ENCODE measurements at places on chromosomes 12 and 14.

DNA sequence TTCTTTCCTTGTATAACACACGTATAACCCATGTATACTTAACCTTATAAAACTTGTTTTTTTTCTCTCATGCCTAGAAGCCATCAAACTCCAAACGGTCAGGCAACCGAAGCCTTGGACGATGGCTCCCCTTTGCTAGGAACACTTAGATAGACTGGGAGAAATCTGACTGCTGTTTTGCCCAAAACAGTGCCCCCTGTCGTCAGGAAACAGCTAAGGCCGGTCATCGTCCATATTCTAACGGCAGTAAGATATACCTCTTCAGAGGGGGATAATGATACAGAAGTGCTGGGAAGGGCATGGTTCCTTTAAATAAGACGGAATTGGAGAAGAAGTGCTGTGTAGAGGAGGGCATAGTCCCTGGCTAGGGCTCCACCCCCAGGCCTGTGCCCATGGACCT, 130.5 kb downstream of the SLC41A2 start:
- DNase-seq, result no peak

GRCh38 chr14:24774187-24774915, 140.4 kb upstream of the GZMB start:
- no peak for DNase-seq

DNA sequence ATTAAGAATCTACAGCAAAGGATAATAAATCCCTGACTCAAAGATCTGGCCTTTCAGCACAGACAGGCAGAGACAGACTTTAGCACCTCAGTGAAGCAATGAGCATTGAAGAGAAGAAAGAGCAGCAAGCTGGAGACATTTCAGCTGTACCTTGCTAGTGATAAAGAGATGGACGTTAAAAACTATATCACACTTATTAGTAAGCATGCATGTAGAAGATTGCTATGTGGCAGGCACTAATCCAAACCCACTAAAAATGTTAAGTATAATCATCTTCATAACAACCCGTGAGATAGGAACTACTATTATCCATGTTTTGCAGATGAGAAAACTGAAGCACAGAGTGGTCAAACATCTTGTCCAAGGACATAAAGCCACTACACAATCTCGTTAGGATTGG, 1538.3 kb upstream of the FLRT2 start:
- no peak for DNase-seq

GRCh38 chr14:102474934-102475333, 34.6 kb downstream of the ANKRD9 start:
- DNase-seq, result no peak

DNA sequence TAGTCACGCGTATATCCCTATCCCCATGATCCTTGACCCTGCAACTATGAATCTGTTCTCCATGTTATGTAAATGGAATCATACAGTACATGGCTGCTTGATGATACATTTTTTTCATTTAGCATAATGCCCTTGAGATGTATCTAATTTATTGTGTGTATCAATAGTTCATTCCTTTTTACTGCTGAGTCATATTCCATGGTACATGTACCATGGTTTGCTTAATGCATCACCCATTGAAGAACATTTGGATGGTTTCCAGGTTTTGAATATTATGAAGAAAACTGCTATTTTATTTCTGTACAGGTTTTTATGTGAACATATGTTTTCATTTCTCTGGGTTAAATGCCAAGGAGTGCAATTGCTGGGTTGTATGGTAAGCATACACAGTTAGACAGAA, 4.0 kb upstream of the RNASE10 start:
- DNase-seq, result no peak

GRCh38 chr12:14956024-14956891, 5.1 kb downstream of the ARHGDIB start:
- no peak for DNase-seq

DNA sequence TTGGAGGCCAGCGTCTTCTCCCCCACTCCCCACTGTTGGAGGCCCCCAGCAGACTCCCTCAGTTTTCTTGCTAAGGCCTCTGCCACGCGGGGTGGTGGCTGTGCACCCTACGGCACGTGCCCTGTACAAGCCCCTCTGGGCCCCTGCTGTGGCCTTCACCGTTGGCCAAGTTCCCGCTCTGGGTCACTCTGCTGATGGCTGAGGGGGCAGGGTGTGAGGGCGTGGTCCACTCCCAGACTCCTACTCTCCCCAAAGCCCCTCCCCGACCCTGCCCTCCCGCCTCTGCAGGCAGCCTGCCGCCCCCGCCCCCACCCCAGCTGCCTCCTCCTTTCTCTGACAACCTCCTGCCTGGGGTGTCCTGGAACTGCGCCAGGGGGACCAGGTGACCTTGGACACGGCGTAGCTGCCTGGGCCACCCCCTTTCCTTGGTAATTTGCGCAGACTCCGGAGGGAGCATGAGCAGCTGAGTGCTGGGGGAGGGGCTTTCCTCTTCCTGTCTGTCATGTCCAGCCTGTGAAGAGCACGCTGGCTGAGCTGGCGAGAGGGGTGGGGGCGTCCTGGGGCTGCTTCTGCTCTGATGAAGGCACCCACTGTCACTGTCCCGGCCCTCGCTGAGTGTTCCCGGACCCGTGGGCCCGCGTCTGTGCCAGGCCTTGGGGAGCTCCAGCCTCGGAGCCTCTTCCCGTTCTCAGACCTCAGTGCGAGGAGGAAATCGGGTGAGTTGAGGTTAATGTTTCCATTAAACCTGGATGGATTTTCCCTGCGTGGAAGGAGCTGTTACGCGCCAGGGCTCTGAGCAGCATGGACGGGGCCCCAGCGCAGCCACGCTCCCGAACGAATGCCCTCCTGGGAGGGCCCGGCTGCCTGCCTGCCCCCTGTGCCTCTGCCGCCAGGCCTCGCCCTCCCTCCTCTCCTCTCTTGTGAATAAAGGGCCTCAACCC, 85.0 kb downstream of the KIF26A start:
- DNase-seq, result no peak

DNA sequence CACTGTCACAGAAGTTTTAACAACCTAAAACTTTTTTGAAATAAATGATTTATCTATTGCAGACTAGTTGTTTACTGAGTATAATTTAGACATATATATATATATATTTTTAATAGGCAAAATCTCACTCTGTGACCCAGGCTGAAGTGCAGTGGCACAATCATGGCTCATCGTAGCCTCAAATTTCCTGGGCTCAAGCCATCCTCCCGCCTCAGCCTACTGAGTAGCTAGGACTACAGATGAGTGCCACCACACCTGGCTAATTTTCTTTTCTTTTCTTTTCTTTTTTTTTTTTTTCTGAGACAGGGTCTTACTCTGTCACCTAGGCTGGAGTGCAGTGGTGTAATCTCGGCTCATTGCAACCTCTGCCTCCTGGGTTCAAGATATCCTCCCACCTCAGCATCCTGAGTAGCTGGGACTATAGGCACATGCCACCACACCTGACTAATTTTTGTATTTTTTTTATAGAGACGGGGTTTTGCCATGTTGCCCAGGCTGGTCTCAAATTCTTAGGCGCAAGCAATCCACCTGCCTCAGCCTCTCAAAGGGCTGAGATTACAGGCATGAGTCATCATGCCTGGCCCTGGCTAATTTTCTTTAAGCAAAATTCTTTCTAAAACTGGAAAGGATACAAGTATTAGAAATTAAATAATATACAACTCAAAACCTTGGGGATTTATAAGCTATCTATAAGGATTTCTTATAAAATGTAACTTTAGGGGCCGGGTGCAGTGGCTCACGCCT, 23.1 kb downstream of the EEA1 start:
- DNase-seq, result no peak

GRCh38 chr12:19181666-19182426, 52.3 kb downstream of the PLEKHA5 start:
- no peak for DNase-seq

GRCh38 chr12:127070515-127071157, 1196.3 kb upstream of the TMEM132C start:
- DNase-seq, result no peak

GRCh38 chr12:78181544-78182162, 351.0 kb downstream of the NAV3 start:
- DNase-seq, result peak; percentile 59

- no peak for DNase-seq
Measured at GRCh38 chr14:98189511-98189910, 1082.5 kb downstream of the BCL11B start.

GRCh38 chr12:29220632-29221336, 71.7 kb downstream of the FAR2 start:
- DNase-seq, result no peak

- DNase-seq, result no peak
Measured at GRCh38 chr12:32264961-32265360, 134.4 kb upstream of the FGD4 start.
